WTC11 (cell line): ENCODE measurements at places on chromosomes 2 and 18.

GRCh38 chr2:54818226-54818625 lies 94.8 kb downstream of the EML6 start:
- H3K4me3 ChIP-seq = no peak overlapping the region
- no peak for DNase-seq
- H3K36me3 ChIP-seq = no peaks in the 10 kb centered on the region
- H3K27ac ChIP-seq = no peak overlapping the region

- peak overlapping the region; percentile 67; the same call in 1 of the 2 replicates for H3K27ac ChIP-seq
- peaks cover 21% of the 10 kb centered on the region for H3K36me3 ChIP-seq
- H3K4me1 ChIP-seq = peaks cover 9% of the 10 kb centered on the region
- H3K4me3 ChIP-seq = no peak overlapping the region
- H3K27me3 ChIP-seq = no peaks in the 10 kb centered on the region
- DNase-seq = no peak
Measured at GRCh38 chr2:64104933-64105332, 39.3 kb downstream of the PELI1 start.

DNA sequence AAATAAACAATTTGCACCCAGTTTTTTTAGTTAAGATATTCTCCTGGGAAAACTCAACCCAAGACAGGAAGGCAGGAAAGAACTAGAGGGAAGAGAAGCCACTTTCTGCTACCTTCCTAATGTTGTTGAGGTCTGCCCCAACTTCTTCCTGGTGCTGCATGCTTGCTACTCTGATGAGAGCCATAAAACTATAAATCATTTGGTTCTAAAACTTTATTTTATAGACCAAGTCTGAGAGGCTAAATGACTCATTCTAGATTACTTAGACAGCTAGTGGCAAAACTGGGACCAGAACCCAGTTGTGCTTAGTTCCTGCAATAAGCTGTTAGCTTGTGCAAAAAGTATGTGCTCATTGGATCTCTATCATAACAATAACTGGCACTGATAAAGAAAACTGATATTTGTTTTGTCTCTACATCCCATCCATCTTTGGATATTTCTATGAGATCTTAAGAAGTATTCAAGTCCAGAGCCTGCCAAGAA lies 344.9 kb upstream of the SLC14A2 start:
- no peaks in the 10 kb centered on the region for H3K27me3 ChIP-seq
- DNase-seq = no peak
- H3K36me3 ChIP-seq = no peaks in the 10 kb centered on the region
- no peak overlapping the region for H3K27ac ChIP-seq

- no peak overlapping the region for H3K4me3 ChIP-seq
Measured at GRCh38 chr18:30177056-30177455, 865.5 kb downstream of the DSC3 start.

DNA sequence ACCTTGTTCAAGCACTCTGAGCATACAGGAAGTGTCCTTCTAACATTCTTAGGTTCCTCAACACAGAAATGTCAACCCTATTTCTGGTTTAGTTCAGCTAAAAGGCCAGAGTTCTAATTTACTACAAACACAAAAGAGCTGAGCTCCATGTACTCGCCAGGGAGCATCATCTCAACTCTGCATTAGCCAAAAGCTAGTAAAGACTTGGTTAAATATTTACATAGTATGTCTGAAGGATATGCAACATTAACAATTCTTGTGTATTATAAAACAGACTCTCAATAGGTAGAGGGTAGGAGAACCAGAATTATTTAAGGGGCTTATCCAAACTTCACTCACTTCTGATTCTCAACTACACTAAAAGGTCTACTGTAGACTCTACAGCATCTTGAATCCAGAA lies 154.6 kb downstream of the THADA start:
- no peaks in the 10 kb centered on the region for H3K36me3 ChIP-seq
- H3K27me3 ChIP-seq = no peaks in the 10 kb centered on the region
- H3K27ac ChIP-seq = no peak overlapping the region
- no peak overlapping the region for H3K4me3 ChIP-seq
